ENCODE measurements at places on chromosomes 12 and 14.

DNA sequence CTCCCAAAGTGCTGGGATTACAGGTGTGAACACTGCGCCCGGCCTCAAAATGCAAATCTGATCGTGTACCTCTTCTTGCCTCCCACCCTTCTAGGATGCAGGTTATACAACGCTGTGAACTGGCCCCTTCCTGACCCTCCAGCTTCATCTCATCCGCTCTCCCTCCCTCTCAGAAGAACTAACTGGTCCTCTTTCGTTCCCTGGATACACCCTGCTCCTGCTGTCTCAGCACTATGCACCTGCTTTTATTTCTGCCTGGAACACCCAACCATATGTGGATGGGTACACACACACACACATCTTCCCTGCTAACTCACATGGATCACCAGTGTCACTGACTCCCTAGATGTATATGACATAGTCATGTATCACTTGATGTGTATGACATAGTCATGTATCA lies 56.1 kb upstream of the VASH1 start:
- DNase-seq = no peak

- no peak for DNase-seq
Measured at GRCh38 chr12:54262403-54262925, 17.5 kb downstream of the CBX5 start.

- DNase-seq = no peak
Measured at GRCh38 chr14:103301512-103302354, 32.3 kb upstream of the EIF5 start.

- no peak for DNase-seq
Measured at GRCh38 chr12:24854017-24854416, 94.9 kb downstream of the BCAT1 start.

- no peak for DNase-seq
Measured at GRCh38 chr12:113386866-113387566, 16.7 kb downstream of the SDS start.

- DNase-seq = no peak
Measured at GRCh38 chr14:80264702-80265101, 53.4 kb upstream of the DIO2 start.

DNA sequence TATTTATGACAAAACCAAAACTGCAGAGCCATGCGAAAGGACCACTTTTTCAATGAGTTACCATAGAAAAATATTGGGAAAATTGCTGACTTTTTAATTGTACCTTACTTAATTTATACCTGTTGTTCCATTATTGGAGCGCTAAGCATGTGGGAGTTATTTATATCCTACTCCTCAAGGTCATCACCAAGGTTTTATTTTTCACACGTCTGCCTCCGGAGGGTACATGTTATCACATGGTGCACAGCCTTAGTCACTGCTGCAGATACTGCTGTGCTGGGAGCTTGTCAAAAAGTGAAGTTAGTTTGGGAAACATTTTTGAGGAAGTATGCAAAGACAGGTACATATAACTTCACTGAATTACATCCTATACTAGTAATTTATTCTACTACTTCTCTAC lies 1444.3 kb downstream of the AACS start:
- no peak for DNase-seq

- no peak for DNase-seq
Measured at GRCh38 chr14:64611358-64612020, 61.7 kb downstream of the PPP1R36 start.
